ENCODE measurements at places on chromosomes 4 and X.
A peak's percentile ranks its signal among the peaks of the same experiment; 100 is the strongest.

- no peak for DNase-seq
Observed at GRCh38 chrX:68889249-68889648, 60.4 kb downstream of the EFNB1 start.

- DNase-seq: peak; percentile 76
Observed at GRCh38 chr4:26061248-26061986, 147.4 kb downstream of the SMIM20 start.

DNA sequence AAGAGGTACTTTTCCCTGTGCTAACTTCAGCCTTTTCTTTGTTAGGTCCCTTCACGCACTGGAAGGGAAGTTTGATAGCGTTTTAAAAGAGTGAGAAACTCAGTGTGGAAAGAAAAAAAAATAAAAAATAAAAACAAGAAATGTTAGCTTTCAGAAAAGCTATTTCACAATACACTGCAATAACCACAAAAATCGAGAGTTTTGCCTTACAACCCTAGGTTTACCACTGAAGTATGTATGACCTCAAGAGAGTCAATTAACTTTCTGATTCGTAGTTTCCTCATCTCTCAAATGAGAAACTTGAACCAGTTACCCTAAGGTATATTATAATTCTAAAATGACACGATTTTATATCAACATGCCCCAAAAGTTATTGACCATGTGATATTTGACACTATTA is 93.9 kb upstream of the JADE1 start:
- no peak for DNase-seq

- peak; percentile 22 for DNase-seq
Observed at GRCh38 chrX:119784747-119785446, 6.5 kb downstream of the RPL39 start.

GRCh38 chrX:73943693-73944562 is 360.1 kb upstream of the ZCCHC13 start:
- peak; percentile 84 for DNase-seq

DNA sequence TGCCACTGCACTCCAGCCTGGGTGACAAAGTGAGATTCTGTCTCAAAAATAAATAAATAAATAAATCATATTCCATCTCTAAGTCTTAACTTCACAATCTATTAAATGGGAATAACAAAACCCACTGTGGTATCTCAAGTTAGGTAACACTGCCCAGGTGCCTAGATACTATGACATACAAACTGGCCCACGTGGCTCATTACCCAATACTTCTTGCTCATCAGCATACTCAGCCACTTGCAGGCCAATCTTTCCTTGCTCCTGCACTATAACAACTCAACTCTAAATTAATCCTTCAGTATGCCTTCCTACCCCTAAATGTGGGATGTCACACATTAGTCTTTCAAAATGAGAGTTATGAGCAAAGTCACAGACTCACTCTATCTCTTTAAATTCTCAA is 230.1 kb downstream of the OPHN1 start:
- DNase-seq: no peak

DNA sequence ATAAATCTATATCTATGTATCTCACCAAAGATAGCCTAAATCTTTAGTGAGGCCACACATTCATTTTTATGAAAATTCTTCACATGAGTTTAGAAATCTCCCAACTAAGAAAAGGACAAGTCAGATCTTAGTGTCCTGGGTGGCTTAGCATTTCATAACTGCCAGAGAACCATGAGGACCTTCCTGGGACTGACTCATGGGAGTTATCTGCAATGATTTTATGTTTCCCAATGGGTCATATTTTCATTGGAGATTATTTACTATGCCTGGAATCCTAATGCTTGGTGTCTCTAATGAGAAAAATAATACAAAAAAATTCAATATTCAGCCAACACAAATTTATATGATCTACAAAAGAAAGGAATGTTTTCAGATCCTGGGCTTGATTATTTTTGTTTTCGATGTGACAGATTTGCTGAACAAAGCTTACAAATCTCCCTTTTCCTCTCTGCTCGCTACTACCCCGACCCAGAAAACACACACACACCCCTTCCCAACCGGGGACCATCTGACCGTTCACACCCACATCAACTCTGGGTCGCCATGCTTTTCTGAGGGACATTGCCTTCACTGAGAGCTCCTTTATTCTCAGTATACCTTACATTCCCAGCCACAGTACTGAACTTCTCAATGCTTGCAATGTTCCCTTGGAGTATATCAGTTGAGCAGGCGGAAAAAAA is 40.1 kb downstream of the SORBS2 start:
- no peak for DNase-seq

- DNase-seq: no peak
Observed at GRCh38 chr4:180710628-180711337, 1532.4 kb upstream of the TENM3 start.

DNA sequence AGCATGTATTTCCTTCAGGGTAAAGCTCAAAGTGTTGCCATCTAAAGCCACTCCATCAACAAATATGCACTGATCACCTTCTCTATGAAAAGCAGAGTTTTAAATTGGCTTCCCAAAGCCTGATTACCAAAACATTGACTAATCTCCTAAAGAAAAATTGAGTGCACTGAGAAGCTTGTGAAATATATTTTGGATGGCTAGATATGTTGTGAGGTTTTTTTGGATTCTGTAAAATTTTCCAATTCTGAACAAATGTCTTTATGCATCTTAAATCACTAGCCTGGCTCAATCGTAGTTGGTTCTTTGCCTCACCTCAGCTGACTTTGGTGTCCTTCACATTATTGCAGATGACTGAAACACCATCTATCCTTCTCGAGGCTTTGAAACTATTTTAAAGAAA is 14.9 kb upstream of the EXOSC9 start:
- DNase-seq: no peak

GRCh38 chrX:101668143-101668542 is 8.5 kb upstream of the ARMCX2 start:
- no peak for DNase-seq

DNA sequence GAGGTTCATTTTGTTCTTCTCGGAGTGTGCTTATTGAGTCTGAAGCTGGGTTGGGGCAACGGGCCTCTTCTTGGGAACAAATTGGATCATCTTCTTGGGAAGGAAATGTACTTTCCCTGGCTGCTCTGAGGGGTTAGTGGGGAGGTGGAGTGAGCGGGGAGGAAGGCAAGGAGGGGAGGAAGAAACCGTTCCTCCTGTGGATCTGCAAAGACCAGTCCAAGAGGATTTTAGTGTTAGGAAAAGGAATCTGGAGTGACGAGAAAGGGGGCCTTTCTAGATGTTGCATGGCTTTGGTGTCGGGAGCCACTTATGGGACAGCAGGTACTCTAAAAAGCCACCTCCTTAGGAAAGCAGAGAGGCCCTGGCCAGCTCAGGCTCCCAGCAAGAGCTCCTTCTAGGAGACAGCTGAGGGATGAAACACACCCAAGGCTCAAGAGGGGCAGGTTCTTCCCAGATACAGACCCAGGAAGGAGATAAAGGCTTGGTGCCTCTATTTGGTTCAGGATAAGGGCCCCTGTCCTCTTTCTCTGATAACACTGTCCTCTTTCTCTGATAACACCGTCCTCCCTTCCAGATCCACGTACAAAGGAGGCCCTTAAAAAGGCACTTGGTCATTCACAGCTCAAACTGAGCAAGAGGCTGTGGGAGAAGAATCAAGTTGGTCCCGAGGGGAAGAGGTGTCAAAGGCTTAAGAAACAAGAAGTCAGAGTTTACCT is 451 bp downstream of the SOD3 start:
- DNase-seq: no peak

DNA sequence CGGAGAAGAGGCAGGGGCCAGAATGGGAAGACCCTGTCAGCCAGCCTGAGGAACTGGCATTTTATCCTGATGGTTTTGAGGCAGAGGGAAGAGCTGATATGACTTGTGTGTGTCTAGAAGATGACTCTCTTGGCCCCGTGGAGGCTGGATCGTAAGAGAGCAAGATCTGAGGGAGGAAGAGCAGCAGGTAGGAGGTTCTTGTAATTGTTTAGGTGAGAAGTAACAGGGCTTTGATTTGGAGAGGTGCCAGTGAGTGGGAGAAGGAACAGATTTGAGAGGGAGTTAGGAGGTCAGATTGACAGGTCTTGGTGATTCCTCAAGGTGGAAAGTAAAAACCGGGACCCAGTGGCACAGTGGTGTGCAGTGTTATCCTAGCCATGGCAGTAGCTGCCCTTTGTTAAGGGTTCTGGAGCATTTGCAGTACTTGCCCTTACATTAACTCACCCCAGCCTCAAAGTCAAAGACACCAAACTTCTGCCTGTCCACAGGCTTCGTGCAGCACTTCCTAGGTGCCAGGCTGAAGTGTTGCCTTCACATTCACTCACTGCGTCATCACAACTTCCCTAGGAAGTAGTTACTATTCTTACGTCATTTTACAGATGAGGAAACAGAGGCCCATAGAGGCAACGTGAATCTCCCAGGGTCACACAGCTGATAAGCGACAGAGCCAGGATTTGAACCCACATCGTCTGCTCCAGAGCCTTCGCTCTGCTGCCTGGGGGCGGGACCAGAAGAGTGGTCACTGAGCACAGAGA is 23.7 kb downstream of the RTL5 start:
- no peak for DNase-seq

- DNase-seq: no peak
Observed at GRCh38 chr4:140135529-140136088, 18.4 kb downstream of the MAML3 start.

- no peak for DNase-seq
Observed at GRCh38 chr4:140003876-140004548, 150.0 kb downstream of the MAML3 start.

DNA sequence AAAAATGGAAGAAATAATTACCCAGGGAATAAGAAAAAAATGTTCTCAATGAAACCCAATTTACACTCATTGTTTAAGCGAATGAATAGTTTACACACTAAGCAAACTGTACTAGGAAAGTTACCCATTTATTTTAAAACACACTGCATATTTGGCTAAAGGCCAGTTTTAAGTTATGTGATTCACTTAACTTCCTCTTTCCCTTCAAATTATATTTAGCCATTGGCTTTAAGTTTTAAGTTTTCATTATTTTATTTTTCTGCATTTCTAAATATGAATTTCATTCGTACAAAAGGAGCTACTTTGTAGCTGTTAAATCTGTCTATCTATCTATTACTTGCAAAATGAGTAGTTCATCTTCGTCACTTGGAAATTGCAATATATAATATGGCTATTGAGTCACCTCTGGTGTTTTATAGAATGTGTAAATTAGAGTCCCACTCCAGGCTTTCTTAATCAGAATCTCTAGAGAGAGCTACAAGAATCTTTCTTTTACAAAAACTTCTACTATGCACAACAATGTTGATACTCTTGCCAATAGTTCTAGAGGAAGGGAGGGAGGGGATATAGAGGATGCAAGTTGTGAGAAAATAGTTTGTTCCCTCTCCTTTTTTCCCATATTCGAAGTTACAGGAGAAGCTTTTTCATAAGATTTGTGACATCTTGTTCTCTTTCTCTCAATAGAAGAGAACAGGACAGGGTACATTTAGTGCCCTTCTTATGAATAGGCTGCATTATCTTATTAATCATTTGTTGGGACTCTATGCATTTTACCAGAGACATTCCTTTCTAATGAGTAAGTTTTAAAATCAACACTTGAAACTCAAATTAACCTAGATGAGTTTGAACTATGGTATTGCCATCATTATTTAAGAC is 41.8 kb downstream of the SULT1B1 start:
- no peak for DNase-seq

GRCh38 chr4:145931403-145931802 is 7.2 kb downstream of the ZNF827 start:
- no peak for DNase-seq

DNA sequence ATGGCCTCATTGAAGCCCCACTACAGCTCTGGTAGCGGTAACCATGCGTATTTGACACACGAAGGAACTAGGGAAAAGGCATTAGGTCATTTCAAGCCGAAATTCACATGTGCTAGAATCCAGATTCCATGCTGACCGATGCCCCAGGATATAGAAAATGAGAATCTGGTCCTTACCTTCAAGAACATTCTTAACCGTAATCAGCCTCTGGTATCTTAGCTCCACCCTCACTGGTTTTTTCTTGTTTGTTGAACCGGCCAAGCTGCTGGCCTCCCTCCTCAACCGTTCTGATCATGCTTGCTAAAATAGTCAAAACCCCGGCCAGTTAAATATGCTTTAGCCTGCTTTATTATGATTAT is 876 bp downstream of the HPRT1 start:
- no peak for DNase-seq

DNA sequence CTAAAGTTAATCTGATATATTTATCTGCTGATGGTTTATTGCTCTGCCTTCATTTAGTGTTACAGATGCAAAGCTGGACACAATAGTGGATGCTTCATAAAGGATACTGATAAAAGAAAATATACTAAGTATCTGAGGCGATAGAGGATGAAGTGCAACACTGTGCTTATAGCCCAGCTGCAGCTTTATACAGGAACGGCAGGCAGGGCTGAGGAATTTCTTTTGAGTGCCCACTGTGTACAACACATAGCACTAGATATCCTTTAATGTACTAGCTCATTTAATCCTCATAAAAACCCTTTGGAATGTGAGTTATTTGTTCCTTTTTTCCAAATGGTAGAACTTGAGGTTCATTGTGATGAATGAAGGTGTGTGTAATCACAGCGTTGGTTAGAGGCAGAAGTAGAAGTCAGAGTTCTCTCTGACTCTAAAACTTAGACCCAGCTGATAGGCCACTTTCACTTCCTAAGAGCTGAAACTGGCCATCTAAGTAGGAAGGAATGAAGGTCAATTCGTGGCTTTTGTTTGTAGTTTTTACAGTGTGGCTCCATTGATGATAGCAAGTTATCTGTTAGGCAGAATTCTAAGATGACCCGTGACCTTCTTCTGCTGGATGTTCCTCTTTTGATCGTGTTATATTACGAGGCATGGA is 138.0 kb downstream of the VEGFC start:
- DNase-seq: no peak

- no peak for DNase-seq
Observed at GRCh38 chr4:189445613-189446012, 495.1 kb upstream of the FRG1 start.

DNA sequence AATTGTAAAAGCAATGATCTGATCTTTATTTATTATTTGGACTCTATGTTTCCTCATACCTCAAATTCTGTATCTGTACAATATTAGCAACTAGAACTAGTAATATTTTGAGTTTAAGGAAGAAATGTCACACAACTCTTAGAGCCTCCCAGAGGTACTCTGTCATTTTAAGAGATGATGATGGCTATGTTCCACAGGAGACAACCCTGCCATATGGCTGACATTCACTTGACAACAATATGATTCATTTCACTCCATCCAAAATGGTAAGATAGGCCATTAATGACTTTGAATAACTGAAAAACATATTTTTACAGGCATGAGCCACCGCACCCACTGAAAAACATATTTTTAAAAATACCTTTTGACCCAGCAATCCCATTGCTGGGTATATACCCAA is 190.3 kb downstream of the MAML3 start:
- DNase-seq: no peak

DNA sequence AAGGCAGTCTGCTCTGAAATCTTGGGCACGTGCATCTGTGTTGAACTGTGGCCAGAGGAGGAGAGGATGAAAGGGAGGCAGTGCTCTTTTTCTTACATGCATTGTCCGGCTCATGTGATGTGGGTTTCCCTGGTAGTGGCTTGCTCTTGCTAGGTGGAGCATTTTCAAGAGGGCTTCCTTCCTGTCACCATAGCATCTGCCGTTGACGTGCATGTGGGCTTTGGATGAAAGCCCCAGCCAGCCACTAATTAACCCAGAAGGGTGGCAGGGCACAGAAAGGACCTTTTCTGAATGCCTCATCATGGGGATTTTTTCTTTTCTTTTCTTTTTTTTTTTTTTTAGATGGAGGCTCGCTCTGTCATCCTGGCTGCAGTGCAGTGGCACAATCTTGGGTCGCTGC is 121.3 kb downstream of the GPR143 start:
- DNase-seq: no peak

GRCh38 chrX:29662759-29663503 is 552.4 kb upstream of the MAGEB2 start:
- no peak for DNase-seq
